Bladder microvascular endothelial cell (primary cell): ENCODE measurements at places on chromosomes 5 and 9. TPM values are rescaled to one million over a fixed set of nuclear protein-coding genes. Genes with fewer than 3 reads are reported as not detected.

The NSG2 gene
- not detected in 2 replicates for total RNA-seq

The EMB gene
- total RNA-seq: under 0.01 and 0.25 TPM in 2 replicates

The EGFLAM gene
- total RNA-seq: 0.06 and 0.49 TPM in 2 replicates

The GCNT4 gene
- total RNA-seq: 0.25 and 0.81 TPM in 2 replicates

The IFNA21 gene
- total RNA-seq: not detected in 2 replicates

The POLK gene
- 18.1 and 47.6 TPM in 2 replicates for total RNA-seq

The LURAP1L gene
- 5.7 and 11.3 TPM in 2 replicates for total RNA-seq

The KIF27 gene
- 1.5 and 5.2 TPM in 2 replicates for total RNA-seq

The EDIL3 gene
- total RNA-seq: 0.65 and 1.0 TPM in 2 replicates

The OR13J1 gene
- total RNA-seq: not detected in 2 replicates

The FAM114A2 gene
- 24.1 and 34.2 TPM in 2 replicates for total RNA-seq

The NUTM2G gene
- not detected in 2 replicates for total RNA-seq

The TAF11L9 gene
- total RNA-seq: not detected in 2 replicates

The ISL1 gene
- total RNA-seq: under 0.01 TPM in 1 of 2 replicates, not detected in the other

The UBE2QL1 gene
- 0.19 TPM in 1 of 2 replicates, not detected in the other for total RNA-seq

The CLIC3 gene
- not detected in 2 replicates for total RNA-seq

The CCDC192 gene
- not detected in 2 replicates for total RNA-seq

The ZNF79 gene
- total RNA-seq: 11.7 and 16.0 TPM in 2 replicates

The CDKN2B gene
- total RNA-seq: 3.1 and 4.1 TPM in 2 replicates

The SPATA31E1 gene
- not detected in 2 replicates for total RNA-seq

The TMEFF1 gene
- 3.6 and 10.8 TPM in 2 replicates for total RNA-seq

The C9orf50 gene
- under 0.01 TPM in 1 of 2 replicates, not detected in the other for total RNA-seq

The PRR16 gene
- total RNA-seq: not detected in 2 replicates
